ENCODE measurements at places on chromosomes 3 and 15. TPM values are rescaled to one million over a fixed set of nuclear protein-coding genes. Genes with fewer than 3 reads are reported as not detected.

The SAXO2 gene
- total RNA-seq: not detected

The ISL2 gene
- total RNA-seq: 2.9 TPM

The ZDHHC19 gene
- total RNA-seq: not detected

The TMCO5A gene
- total RNA-seq: not detected

The PRTG gene
- total RNA-seq: 27.5 TPM

The CAMK2N2 gene
- total RNA-seq: 0.23 TPM

The ATP8B4 gene
- 0.04 TPM for total RNA-seq

The RTP1 gene
- not detected for total RNA-seq

The CCRL2 gene
- not detected for total RNA-seq

The HTD2 gene
- 3.3 TPM for total RNA-seq

The TF gene
- total RNA-seq: 0.74 TPM

The C3orf49 gene
- total RNA-seq: not detected

The UCN2 gene
- total RNA-seq: 17.5 TPM

The VWA5B2 gene
- total RNA-seq: not detected

The MESP2 gene
- total RNA-seq: 0.74 TPM

The OR5H15 gene
- not detected for total RNA-seq

The CCDC191 gene
- total RNA-seq: 1.1 TPM

The GPR160 gene
- 0.57 TPM for total RNA-seq

The LMAN1L gene
- total RNA-seq: 0.16 TPM

The KLHL6 gene
- total RNA-seq: not detected

The MEX3B gene
- total RNA-seq: 1.3 TPM

The TTLL13 gene
- total RNA-seq: not detected

The KBTBD8 gene
- 2.1 TPM for total RNA-seq

The CYP8B1 gene
- total RNA-seq: 0.11 TPM

The GOLGA6D gene
- not detected for total RNA-seq

The CFAP100 gene
- total RNA-seq: not detected
